ENCODE measurements at places on chromosomes 3 and 15.

DNA sequence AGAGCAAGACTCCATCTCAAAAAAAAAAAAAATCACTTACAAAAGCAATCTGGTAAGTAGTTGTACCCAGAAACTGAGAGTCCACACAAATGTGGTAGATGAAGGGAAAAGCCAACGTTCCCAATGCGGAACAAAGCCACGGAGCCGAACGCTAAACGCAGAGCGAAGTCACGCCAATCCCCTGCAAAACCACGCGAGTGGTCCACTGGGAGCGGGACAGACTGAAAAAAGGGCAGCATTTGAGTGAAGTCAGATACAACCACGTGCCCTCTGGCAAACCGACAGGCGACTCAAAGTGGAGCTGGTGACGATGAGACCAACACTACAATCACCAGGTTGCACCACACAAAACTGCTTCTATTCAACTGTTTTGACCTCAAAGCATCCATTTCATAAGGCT, 246.1 kb upstream of the LYSMD4 start:
- no peak for DNase-seq

DNA sequence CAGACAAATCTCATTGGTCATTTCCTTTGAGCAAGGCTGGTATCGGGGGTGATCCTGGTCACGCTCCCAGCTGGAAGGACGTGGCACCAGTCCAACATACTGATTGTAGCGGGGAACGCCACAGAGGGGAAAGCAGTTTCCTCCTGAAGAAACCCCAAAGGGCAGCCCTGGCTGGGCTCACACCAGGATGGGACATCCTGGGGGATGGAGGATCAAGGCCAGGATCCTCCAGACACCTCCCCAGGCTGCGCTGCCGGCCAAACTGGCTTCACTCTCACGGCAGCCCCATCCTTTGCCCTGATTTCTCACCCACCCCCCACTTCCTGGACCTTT, 36.6 kb downstream of the MUC20 start:
- DNase-seq: no peak

- DNase-seq: no peak
Observed at GRCh38 chr15:66080717-66081398, 172.7 kb downstream of the MEGF11 start.

DNA sequence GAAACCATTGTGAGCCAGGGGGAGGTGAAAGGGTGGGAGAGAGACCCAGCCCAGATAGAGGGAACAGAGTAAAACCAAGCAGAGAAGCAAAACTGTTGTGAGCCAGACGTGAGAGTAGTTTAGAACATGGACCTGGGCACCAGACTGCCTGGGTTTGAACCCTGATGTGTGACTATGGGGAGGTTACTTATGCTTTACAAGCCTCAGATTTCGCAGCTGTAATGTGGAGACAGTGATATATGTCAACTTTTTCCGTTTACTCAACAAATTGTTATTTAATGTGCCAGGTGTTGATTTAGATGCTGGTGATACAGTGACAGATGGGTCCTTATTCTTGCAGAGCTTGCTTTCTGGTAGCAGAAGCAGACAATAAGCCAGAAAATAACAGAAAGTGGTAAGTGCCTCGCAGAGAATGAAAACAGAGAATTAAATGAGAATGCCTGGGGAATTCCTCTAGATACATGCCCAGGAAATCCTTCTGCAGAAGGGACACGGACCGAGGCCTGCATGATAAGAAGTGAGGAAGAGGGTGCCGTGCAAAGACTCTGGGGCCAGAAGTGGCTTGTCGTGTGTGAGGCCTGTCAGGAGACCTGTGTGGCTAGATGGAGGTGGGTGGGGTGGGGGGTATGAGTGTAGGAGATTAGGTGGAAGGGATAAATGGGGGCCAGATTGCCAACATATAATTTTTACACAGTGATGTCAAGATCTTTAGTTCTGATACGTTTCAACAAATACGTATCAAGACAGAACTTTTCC, 15.0 kb downstream of the KAT2B start:
- no peak for DNase-seq

DNA sequence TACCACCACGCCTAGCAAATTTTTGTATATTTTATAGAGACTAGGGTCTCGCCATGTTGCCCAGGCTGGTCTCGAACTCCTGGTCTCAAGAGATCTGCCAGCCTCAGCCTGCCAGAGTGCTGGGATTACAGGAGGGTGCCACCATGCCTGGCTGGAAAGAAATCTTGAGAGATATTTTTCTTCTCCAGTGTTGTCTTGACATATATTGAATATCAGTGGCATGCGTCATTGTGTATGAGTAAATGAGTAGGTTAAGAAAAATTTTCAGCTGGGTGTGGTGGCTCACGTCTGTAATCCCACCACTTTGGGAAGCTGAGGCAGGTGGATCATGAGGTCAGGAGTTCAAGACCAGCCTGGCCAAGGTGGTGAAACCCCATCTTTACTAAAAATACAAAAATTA, 3.5 kb upstream of the PIF1 start:
- no peak for DNase-seq

DNA sequence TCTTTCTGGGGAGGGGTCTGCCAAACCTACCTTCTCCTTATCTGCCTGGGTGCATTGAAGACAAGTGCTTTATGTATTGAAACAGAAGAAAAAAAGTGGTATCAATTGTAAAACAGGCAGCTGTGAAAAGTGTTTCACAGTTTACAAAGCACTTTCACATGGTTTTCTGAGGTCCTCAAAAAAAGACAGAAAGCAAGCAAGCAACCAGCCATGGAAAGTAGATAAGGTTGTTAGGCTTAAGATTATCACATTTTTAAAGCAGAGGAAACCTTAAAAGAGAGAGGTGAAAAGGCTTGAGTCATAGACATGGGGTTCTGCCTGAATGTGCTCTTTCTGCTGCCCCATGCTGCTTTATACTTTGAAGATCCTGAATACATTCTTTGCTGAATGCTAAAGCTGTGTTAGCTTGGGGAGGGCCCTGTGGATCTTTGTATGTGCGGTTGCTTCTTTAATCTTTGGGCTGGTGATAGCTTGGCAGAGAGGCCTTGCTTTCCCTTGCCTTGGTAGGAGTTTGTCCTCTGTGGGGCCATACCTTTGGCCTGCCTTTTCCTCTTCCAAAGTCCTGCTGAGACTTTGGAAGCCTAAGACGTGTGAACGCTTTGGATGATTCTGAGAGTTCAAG, 2.6 kb downstream of the SMAD3 start:
- DNase-seq: no peak

DNA sequence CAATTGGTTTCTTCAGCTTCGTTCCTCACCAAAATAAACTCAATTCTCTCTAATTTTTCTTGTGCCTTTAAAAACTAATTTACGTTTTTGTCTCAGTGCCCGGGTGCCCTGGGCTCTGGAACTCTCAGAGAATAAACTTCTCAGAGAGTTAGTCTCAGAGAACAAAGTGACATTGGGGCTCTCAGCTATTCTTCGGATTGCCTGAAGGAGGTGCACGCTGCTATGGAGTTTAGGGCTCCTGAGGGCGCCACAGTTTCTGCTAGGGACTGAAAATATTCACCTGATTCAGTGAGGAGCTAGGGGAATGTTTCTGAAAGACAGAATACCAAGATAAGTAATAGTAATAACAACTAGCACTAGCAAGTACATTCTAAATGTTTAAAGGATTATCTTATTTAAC, 22.7 kb downstream of the ZIC4 start:
- DNase-seq: no peak

- no peak for DNase-seq
Observed at GRCh38 chr15:58519516-58519915, 87.7 kb downstream of the LIPC start.
